CD4-positive, alpha-beta T cell treated with Interleukin-1 beta for 1 hour (primary cell): ENCODE measurements at places on chromosomes 3 and 15.

- DNase-seq = no peak
Observed at GRCh38 chr3:123419181-123419849, 29.6 kb downstream of the ADCY5 start.

GRCh38 chr3:98918586-98918985, 17.1 kb upstream of the DCBLD2 start:
- no peak for DNase-seq

GRCh38 chr3:151845306-151845905, 28.0 kb upstream of the SUCNR1 start:
- no peak for DNase-seq

DNA sequence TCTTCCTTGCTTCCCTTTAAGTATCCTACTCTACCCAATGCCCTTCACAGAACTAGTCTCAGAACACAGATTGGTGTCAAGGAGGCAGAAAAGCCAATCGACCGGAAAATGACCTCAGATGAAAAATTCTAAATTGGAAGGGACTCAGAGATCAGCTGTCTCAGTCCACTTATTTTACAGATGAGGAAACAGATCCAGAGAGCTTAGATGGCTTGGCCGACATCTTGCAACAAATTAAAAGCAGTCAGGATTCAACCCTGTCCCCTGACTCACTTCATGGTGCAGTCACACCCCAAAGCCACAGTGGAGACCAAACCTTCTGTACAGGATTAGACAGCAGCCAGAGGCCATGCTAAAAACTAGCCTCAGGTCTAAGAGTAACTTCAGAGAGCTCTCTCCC, 169.3 kb upstream of the BHLHE40 start:
- DNase-seq = no peak

- no peak for DNase-seq
Observed at GRCh38 chr3:73915886-73916285, 291.1 kb upstream of the PDZRN3 start.

DNA sequence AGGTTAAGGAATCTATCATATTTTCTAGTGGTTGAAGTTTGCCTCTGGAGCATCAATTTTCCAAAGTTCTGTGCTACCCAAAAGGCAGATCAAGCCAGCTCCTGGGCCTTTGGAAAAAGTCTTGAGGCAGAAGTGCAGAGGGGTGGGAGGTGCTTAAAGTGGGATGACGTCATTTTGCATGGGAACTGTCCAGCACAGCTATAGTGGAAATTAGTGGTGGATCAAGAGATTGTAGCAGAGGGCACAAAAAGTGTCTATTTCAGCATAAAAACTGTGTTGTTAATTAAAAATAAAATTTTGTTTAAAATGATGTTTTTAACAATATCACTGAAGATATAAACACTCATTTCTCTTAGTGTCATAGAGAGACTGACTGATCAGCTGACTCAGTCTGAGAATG, 221.9 kb downstream of the LRRN1 start:
- no peak for DNase-seq
